ENCODE measurements at places on chromosomes 1 and 21. TPM values are rescaled to one million over a fixed set of nuclear protein-coding genes. Genes with fewer than 3 reads are reported as not detected.

The OR2T6 gene
- not detected for polyA plus RNA-seq

The SPSB1 gene
- polyA plus RNA-seq = 0.90 TPM

The LRRC71 gene
- polyA plus RNA-seq = not detected

The WNT9A gene
- not detected for polyA plus RNA-seq

The ARHGEF16 gene
- not detected for polyA plus RNA-seq

The PLD5 gene
- polyA plus RNA-seq = 10.0 TPM

The IQCC gene
- not detected for polyA plus RNA-seq

The HFM1 gene
- polyA plus RNA-seq = 7.1 TPM

The SHISAL2A gene
- polyA plus RNA-seq = 1.7 TPM

The RGS1 gene
- polyA plus RNA-seq = not detected

The TNFRSF4 gene
- not detected for polyA plus RNA-seq

The KLHDC9 gene
- polyA plus RNA-seq = 17.1 TPM

The ABCB10 gene
- 4.4 TPM for polyA plus RNA-seq

The EPHA8 gene
- 0.75 TPM for polyA plus RNA-seq

The ITLN2 gene
- polyA plus RNA-seq = not detected

The CRYBG2 gene
- not detected for polyA plus RNA-seq

The C1orf146 gene
- 5.1 TPM for polyA plus RNA-seq

The FAM76A gene
- 13.3 TPM for polyA plus RNA-seq

The CGN gene
- polyA plus RNA-seq = 1.5 TPM

The SLC1A7 gene
- polyA plus RNA-seq = not detected

The CYP4X1 gene
- polyA plus RNA-seq = 42.0 TPM

The HSD3B2 gene
- not detected for polyA plus RNA-seq

The FMO5 gene
- 4.6 TPM for polyA plus RNA-seq

The SLX9 gene
- polyA plus RNA-seq = 1.4 TPM

The KDF1 gene
- polyA plus RNA-seq = not detected
